ENCODE measurements at places on chromosomes 1 and 21. TPM values are rescaled to one million over a fixed set of nuclear protein-coding genes. Genes with fewer than 3 reads are reported as not detected.
A peak's percentile ranks its signal among the peaks of the same experiment; 100 is the strongest.

MRPS21 gene
- 101 TPM for total RNA-seq

KCNJ9 gene
- total RNA-seq: 0.11 TPM

DNA sequence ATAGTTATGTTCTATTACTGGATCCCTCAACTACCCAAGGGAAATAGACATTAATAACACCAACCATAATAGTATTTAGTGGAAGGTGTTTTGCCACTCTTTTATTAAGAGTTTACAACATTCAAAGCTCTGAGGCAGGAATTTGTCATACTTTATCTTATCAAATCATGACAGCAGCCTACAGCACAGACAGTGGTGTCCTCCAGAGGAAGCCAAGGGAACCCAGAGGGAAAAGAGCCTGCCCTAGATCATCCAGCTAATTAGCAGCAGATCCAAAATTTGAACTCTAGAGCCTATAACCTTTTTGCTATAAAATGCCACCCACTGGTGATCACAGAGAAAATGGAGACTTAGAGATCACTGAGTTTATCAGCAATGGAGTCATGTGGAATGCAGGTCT is 18.2 kb downstream of the VAV3 start:
- H3K4me1 ChIP-seq: no peaks in the 10 kb centered on the region
- H3K27ac ChIP-seq: no peak overlapping the region
- H3K36me3 ChIP-seq: no peaks in the 10 kb centered on the region
- no peak overlapping the region for H3K4me3 ChIP-seq

DNA sequence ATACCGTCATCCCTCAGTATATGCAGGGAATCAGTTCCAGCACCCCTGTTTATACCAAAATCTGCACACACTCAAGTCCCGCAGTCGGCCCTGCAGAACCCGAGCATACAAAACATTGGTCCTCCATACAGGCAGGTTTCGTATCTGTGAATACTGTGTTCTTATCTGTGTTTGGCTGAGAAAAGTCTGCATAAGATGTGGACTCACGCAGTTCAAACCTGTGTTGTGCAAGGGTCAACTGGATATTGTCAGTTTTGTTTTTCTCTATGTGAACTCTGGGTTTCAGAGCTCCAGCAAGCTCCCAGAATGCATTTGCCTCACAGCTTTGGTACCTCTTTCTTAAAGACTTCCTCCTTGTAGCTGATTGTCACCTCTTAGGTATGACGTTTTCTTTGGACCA is 100.6 kb downstream of the NR5A2 start:
- no peak for DNase-seq
- H3K27ac ChIP-seq: no peak overlapping the region
- no peaks in the 10 kb centered on the region for H3K36me3 ChIP-seq

DNA sequence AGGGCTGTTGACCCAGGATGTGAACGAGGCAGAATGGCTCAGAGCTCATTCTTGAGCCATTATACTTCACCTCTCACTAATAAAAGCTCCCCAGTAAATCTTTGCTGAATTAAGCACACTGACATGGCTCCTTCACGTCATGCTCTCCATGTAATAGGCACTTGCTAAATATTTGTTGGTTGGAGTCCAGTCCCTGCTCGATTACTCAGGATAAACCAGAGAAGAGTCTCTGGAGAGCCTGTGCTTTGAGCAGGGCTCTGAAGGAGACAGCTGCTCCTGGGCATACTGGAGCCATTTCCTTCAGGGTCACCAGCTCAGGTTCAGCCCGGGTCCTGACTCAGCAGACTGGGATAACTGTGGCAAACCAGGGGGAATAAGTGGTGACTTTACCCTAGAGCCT is 46.9 kb downstream of the HLX start:
- no peak overlapping the region for H3K4me3 ChIP-seq
- peaks cover 38% of the 10 kb centered on the region for H3K27me3 ChIP-seq
- DNase-seq: no peak
- no peaks in the 10 kb centered on the region for H3K4me1 ChIP-seq
- no peaks in the 10 kb centered on the region for H3K36me3 ChIP-seq

- peaks cover 15% of the 10 kb centered on the region for H3K36me3 ChIP-seq
- H3K4me3 ChIP-seq: peak overlapping the region; percentile 35
- no peaks in the 10 kb centered on the region for H3K27me3 ChIP-seq
- DNase-seq: no peak
- peaks cover 53% of the 10 kb centered on the region for H3K4me1 ChIP-seq
- H3K27ac ChIP-seq: peak overlapping the region; percentile 93
Measured at GRCh38 chr1:8121261-8122159, 95.4 kb upstream of the ERRFI1 start.

EDARADD gene
- total RNA-seq: 3.0 TPM

DNA sequence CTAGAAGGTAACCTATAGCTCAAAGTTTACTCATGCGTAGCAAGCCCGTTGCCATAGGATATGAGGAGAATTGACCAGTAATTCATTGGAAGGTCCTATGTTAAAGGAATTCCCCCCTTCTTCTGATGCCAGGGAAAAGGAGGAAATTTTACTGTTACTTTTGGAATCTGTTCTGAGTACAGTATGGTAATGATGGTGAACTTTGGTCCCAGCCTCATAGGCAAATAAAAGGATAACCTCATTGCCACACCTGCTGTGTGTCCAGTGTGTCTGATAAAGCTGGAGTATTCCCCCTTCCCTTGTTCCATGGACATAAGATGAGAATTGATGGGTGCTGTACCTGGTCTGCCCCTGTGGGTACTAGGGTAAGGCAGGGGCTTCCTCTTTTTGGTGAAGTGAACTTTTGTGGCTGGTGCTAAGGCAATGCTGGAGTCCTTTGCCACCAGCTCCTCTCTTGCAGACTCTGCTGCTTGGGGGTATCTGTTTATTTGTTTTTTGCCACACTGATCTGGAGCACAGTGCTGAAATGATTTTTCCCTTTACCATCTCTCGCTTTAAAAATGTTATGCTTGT is 22.2 kb downstream of the MPZ start:
- H3K27ac ChIP-seq: no peak overlapping the region
- no peak overlapping the region for H3K4me3 ChIP-seq
- H3K27me3 ChIP-seq: peaks cover 41% of the 10 kb centered on the region
- H3K4me1 ChIP-seq: peaks cover 5% of the 10 kb centered on the region
- peaks cover 5% of the 10 kb centered on the region for H3K36me3 ChIP-seq

- H3K4me1 ChIP-seq: peaks cover 26% of the 10 kb centered on the region
- H3K27ac ChIP-seq: no peak overlapping the region
- no peak for DNase-seq
- no peak overlapping the region for H3K4me3 ChIP-seq
- peaks cover 23% of the 10 kb centered on the region for H3K27me3 ChIP-seq
Measured at GRCh38 chr1:166969074-166969677, 6.2 kb downstream of the ILDR2 start.

- H3K36me3 ChIP-seq: no peaks in the 10 kb centered on the region
- no peak for DNase-seq
- H3K27me3 ChIP-seq: no peaks in the 10 kb centered on the region
- H3K27ac ChIP-seq: no peak overlapping the region
- no peaks in the 10 kb centered on the region for H3K4me1 ChIP-seq
Measured at GRCh38 chr1:236342403-236343245, 51.5 kb upstream of the EDARADD start.

GRCh38 chr1:85417876-85418275 is 47.1 kb downstream of the DDAH1 start:
- H3K36me3 ChIP-seq: peaks cover 2% of the 10 kb centered on the region
- H3K27ac ChIP-seq: no peak overlapping the region
- no peak for DNase-seq
- H3K4me3 ChIP-seq: no peak overlapping the region
- peaks cover 11% of the 10 kb centered on the region for H3K4me1 ChIP-seq
- H3K27me3 ChIP-seq: no peaks in the 10 kb centered on the region

FABP3 gene
- total RNA-seq: 14.0 TPM

NAXE gene
- total RNA-seq: 76.5 TPM

DNA sequence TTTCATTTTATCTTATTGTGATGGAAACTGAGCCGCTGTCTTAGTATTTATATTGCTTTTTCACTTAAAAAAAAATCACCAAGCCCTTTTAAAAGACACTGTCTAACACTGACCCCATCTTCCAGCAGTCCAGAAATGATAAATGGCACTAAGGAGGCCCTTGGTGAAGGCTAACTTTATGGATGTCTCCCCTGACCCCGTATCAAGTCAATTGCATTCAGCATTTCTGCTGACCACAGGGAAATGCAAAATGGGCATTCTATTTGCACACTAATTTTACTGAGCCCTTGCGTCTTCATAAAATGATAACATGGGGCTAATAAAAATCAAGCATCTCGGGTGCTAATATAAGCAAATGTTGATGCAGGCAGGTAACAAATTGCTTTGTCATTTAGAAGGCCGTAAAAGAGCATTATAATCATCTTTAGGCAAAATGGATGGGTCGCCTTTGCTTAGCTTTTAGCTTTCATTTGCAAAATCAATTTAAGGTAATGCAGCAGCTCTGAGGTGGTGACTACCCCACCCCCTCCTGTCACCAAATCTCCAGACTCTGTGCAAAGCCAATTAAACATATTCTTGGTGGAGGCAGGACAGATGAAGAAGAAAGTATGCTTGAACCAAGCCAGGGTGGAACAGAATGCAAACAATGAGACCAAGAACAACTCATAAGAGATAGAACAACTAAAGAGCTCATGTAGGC is 110.8 kb downstream of the BEND5 start:
- no peak for DNase-seq
- H3K4me1 ChIP-seq: no peaks in the 10 kb centered on the region
- no peaks in the 10 kb centered on the region for H3K36me3 ChIP-seq
- H3K4me3 ChIP-seq: no peak overlapping the region
- no peak overlapping the region for H3K27ac ChIP-seq

PIGM gene
- total RNA-seq: 9.9 TPM

DNA sequence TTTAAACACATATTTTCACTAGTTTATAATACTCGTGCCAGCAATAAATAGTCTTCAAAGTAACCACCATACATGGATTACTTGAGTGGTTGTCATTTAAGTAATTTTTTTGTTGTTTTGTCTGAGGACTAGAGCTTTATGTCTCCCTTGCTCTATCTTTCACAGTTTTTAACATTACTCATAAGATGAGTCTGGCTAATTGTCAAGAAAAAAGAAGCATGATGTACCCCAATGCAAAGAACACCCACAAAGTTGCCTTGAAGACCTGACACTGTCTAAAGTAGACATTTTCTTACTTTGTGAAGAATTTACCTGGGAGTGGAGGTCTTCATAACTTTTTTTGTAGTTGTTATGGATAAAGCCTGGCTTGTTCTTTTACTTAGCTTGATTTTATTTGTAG is 210.4 kb upstream of the BRINP3 start:
- no peaks in the 10 kb centered on the region for H3K4me1 ChIP-seq
- H3K27ac ChIP-seq: no peak overlapping the region
- peaks cover 11% of the 10 kb centered on the region for H3K27me3 ChIP-seq
- no peak overlapping the region for H3K4me3 ChIP-seq
- no peak for DNase-seq

- no peak overlapping the region for H3K4me3 ChIP-seq
- H3K4me1 ChIP-seq: peaks cover 8% of the 10 kb centered on the region
- H3K27me3 ChIP-seq: no peaks in the 10 kb centered on the region
- H3K36me3 ChIP-seq: peaks cover 26% of the 10 kb centered on the region
- no peak for DNase-seq
Measured at GRCh38 chr1:213266983-213267772, 216.1 kb downstream of the RPS6KC1 start.
